ENCODE measurements at places on chromosomes 2 and 18.

DNA sequence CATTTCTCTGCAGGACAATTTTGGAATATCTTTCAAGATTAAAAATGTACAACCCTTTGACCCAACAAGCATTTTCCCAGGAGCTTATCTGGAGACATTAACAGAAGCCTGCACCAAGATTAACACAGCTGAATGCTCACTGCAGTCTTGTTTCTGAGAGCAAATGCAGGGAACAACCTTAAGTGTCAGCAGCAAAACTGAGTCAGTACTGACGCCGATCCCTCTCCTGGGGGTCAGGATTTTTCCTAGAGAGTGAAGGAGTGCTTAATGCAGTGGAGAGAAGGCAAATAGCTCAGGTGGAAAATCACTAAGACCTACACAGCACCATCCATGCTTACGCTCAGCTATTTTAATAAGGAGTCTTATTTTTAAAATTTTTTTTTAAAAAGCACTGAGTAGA is 42.8 kb upstream of the SGPP2 start:
- no peak for DNase-seq

DNA sequence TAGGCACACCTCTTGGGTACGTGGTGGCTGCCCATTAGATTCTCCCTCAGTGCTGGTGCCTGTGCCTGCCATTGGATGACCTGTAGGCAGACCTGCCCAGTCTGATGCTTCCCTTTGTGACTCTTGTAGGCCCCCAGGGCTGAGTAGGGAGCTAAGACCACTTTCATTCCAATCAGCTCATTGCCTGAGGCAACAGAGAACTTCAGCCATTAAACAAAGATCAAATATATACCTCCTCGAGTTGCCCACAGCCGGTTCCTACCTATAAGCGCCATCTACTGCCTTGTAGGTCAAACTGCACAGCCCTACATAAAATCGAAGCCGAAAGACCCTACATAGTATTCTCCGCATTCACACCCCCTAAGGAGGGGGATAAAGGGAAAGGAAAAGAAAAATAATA is 184.6 kb downstream of the ETAA1 start:
- no peak for DNase-seq

DNA sequence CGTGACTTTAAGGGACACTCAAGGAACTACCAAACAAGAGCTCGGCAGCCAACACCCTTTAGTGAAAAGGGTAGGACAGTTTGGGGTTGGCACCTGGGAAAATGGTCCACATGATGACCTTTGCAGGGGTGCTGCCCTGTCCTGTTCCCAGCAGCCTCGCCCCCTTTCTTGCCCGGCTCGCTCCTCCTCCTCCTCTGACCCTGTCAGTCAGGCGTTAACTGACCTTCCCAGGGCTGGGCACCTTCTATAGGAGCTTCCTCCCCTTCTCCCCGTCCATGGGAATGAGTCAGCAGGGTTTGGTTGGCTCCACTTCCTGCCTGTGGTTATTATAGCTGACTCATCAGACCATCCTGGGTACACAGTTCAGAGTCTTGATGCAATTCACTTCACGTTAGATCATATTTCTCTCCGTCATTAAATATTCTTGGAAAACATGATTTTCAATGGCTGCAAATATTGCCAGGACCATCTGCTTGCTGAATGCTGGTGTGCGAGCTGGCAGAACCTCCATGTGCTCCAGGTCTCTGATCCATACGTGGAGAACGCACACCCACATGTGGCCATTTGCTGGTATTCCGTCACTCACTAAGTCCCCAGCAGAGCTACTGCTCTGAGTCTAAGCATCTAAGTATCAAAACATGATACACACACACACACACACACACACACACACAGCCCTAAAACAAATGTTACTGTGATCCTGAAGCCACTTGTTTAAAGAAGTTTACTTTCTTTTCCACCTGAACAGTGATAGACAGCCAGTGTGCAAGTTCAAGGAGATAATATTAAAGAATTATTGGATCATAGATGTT is 185.0 kb downstream of the ANAPC1 start:
- DNase-seq = peak; percentile 95

DNA sequence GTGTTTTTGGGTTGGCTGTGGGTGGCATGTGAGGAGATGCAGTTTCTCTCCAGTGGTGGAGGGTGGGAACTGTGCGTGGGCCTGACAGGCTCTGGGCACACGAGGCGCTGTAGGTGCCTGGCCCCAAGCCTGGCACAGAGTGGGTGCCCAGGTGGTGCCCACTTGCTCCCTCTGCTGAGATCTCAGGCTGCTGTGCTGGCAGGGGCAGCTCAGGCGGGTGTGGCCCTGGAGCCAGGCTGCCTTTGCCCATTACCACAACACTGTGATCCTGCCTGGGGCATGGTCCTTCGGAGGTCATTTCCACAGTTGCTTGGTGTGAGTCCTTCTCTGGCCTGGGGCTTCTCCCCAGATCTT is 20.4 kb downstream of the TSHZ1 start:
- no peak for DNase-seq

DNA sequence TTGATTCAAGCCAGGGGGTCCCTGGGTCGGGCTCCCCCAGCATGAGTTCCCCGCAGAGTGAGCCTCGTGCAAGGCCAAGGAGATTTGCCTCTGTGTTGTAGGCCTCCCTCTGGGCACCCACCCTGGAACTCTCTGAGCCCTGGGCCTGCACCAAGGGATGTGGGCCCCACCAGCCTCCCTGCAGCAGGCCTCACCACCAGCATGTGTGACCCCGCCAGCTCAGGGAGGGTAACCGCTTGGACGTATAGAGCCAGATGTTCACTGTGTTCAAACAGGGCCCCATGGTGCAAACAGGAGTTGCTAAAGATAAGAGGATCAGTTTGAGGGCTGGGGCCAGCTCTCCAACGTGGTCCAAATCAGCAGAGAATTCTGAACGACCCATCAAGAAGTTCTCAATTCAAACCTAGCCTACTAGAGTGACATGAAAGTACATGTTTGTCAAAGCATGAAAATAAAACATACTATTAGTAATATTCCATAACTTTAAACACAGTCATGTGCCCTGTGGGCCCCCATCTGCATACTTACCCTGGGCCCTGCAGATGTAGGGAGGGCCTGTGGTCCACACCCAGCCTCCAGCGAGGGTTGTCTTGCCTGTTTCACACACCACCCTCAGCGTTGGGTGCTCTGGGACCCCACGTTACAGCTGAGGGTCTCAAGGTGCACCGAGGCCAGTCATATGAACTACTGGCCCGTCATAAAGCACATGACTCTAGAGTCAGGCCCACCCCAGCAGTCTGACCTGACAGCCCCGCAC is 5.5 kb upstream of the TUBB6 start:
- no peak for DNase-seq

DNA sequence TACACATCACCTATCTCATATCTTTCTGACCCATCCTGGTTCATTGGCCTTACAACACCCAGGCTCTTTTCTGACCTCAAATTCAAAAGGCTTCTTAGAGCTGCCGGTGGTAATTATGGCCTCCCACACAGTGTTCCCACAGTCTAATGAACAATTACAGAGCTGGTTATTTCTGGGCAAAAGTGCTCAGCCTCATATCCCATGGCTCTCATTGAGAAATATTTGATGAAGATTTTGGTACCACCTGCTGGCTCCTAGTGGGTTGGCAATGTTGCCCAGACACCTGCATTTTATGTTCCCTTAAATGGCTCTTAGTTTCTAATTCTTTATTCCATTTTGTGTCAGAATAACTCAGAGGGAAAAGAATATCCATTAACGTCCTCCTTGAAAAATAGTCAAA is 20.1 kb upstream of the SCYGR2 start:
- no peak for DNase-seq

GRCh38 chr18:37483221-37483971 is 82.2 kb downstream of the CELF4 start:
- DNase-seq = no peak

- no peak for DNase-seq
Measured at GRCh38 chr2:179264368-179265081, at the start of gene SESTD1. Gene SESTD1 (minus strand): TSS chr2:179264832. CDS start chr2:179191841, 72,991 bp downstream.

DNA sequence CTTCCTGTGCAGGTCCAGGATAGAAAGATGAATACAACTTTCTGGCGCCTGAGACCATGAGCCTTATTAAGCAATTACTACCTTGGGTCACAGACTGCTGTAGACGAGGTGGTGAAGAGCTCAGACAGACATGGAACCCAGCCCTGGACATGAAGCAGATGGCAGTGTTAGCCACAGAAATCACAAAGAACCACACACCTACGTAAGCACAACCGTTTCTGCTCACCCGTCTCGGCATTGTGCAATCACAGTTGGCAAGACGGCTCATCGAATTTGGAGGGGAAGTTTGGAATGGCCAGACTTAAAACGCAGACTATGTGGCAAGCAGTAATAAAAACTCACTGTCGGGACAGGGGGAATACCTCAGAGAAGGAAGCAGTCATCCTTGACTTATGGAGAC is 24.3 kb upstream of the ASPRV1 start:
- peak; percentile 98 for DNase-seq

- no peak for DNase-seq
Measured at GRCh38 chr2:42336361-42336965, 24.6 kb downstream of the COX7A2L start.

DNA sequence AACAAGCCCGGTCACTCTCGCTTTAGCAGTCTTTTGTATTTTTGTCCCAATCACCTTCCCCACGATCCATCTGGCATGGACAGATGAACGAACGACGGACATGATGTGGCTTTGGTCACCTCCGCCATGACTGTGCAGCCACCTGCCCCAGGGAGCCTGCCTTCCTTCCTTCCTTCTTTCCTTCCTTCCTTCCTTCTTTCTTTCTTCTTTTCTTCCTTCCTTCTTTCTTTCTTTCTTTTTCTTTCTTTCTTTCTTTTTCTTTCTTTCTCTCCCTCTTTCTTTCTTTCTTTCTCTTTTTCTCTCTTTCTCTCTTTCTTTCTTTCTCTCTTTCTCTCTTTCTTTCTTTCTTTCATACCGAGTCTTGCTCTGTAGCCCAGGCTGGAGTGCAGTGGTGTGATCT is 39.0 kb downstream of the ATP8B1 start:
- no peak for DNase-seq

DNA sequence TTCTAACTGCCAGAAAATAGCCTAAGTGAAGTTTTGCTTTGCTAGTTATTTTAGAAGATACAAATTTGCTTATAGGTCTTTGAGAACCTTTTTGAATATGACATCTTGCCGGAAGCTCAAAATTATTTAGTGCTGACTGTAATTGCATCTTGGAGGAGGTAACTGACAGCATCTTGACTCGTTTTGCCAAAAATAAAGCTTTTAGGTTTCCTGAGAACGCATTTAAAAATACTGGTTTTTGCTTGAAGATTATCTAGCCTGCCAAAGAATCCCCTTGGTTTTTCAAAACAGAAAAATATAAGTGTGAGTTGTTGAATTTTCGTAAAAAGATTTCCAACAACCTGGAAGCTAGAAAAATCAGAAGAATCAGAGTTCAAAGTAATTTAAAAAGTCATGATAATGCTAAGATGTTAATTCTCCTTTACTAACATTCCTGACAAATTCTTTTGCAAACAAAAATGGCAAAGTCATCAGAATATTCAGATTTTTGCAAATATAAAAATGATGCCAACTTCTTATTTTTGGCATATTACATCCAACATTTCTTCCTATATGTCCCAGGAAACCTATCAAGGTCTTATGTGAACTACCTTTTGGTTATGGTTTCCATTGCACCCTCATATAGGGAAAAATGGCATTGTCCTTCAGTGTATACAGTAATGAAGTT is 178.0 kb upstream of the SLC8A1 start:
- no peak for DNase-seq

DNA sequence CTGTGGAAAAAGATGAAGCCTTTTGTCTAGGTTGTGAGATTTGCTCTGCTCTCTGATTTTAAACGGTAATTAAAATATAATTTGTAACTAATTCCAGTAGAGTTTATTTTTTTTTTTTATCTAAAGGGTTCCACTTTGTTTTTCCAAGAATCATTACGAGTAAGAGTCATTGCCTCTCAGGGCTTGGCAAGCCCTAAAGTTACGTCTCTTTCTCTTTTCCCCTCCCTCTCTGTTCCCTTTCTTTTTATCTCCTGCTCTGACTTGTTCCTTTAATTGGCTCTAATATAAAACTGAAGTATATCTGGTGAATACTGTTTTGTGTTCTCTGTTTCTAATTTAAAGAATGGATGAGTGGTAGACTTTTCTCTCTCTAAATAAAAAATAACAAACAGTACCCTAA is 75.8 kb downstream of the CALCRL start:
- DNase-seq = no peak

DNA sequence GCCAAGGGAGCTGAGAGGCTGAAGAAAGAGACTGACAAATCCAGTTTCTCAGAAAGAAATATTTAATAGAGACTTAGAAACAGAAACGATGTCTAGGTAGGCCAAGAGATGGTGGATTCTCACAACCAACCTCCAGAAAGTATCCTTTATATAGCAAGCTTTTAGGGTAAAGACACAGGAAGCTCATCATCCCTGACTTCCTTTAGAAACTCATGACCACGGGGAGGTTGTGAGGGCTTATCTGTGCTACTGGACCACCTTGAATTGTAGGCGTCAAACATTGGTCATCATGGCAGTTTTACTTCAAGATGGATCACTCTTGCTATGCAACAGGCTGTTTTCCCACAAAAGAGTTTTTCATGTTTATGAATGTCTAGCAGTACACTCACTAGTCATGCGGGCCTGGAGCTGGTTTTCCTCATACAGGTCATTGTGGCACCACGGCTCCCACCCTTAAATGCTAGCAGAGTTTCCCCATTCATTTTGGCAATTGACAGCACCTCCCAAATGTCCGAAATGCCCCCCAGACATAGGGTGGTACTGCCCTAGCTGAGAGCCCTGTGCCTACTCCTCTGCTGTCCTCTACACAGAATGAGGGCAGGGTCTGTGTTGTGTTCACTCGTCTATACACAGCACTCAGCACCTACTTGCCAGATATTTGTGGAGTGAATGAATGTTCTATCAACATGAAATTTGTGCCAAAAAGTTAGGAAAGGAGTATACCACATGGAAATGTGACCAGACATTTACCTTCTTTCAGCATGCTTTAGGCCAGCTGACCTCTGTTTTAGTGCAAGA is 89.0 kb downstream of the TMEM247 start:
- DNase-seq = no peak

DNA sequence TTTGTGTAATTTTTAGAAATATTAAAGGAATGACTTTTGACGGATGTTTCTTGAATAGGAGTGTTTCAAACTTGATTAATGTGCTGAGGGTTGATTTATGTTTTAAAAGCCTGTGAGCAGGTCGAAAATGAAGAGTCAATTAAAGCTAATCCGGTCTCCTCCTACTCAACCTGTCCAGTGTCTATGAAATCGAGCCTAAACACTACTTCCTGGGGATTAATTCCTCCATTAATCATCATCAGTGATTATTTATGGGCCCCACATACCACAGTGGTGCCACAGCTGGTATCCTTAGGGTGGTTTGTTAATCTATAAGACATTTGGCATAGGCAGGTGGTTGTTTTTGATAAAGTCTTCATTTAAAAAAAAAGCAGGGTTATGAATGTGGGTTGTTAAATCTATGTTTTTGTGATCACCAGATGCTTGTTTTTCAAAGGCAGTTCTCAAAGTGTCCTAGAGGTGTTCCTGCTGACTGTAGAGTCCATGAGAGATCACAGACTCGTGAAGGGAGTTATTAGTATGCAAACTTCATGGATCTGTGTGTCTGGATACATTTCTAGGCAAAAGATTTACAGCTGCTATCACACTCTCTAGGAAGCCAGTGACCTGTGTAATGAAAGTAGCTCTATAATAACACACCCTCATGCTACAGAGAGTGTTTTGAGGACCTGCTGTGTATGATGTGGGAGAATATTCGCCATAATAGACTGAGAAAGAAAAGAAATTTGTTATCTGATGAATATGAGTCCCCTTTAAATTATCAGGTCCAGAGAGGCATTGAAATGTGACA is 308.6 kb downstream of the AKAIN1 start:
- DNase-seq = no peak

GRCh38 chr2:143877876-143878530 is 641.9 kb downstream of the ZEB2 start:
- no peak for DNase-seq

- DNase-seq = no peak
Measured at GRCh38 chr2:235910067-235910466, 258.1 kb downstream of the GBX2 start.

Data from HL-60 (cell line).